ENCODE measurements at places on chromosomes 2 and 18. TPM values are rescaled to one million over a fixed set of nuclear protein-coding genes. Genes with fewer than 3 reads are reported as not detected.

Gene POTEJ
- not detected for total RNA-seq

Gene CPO
- total RNA-seq = not detected

Gene TMEM237
- total RNA-seq = 12.0 TPM

Gene RESP18
- total RNA-seq = not detected

Gene EVX2
- total RNA-seq = not detected

Gene FAM110C
- total RNA-seq = 0.90 TPM

- peaks cover 42% of the 10 kb centered on the region for H3K4me1 ChIP-seq
- no peaks in the 10 kb centered on the region for H3K27me3 ChIP-seq
- H3K36me3 ChIP-seq = peaks cover 6% of the 10 kb centered on the region
- DNase-seq = no peak
Observed at GRCh38 chr2:63880625-63881024, 38.9 kb downstream of the UGP2 start.

- H3K27me3 ChIP-seq = peaks cover 5% of the 10 kb centered on the region
- H3K27ac ChIP-seq = no peak overlapping the region
- no peaks in the 10 kb centered on the region for H3K36me3 ChIP-seq
- no peak for DNase-seq
- no peaks in the 10 kb centered on the region for H3K4me1 ChIP-seq
Observed at GRCh38 chr2:71291398-71291797, 40.2 kb upstream of the ZNF638 start.

- DNase-seq = no peak
- no peaks in the 10 kb centered on the region for H3K36me3 ChIP-seq
- H3K27ac ChIP-seq = no peak overlapping the region
- H3K4me1 ChIP-seq = peaks cover 5% of the 10 kb centered on the region
- H3K27me3 ChIP-seq = no peaks in the 10 kb centered on the region
- no peak overlapping the region for H3K4me3 ChIP-seq
Observed at GRCh38 chr2:26008851-26009566, 24.9 kb upstream of the RAB10 start.

GRCh38 chr2:39359453-39360038 lies 77.5 kb downstream of the MAP4K3 start:
- peaks cover 21% of the 10 kb centered on the region for H3K36me3 ChIP-seq
- no peaks in the 10 kb centered on the region for H3K4me1 ChIP-seq
- H3K4me3 ChIP-seq = no peak overlapping the region
- no peak overlapping the region for H3K27ac ChIP-seq
- DNase-seq = no peak

- H3K27ac ChIP-seq = no peak overlapping the region
- H3K4me3 ChIP-seq = no peak overlapping the region
- DNase-seq = no peak
- H3K36me3 ChIP-seq = no peaks in the 10 kb centered on the region
- no peaks in the 10 kb centered on the region for H3K4me1 ChIP-seq
Observed at GRCh38 chr2:213726101-213726500, 441.8 kb downstream of the SPAG16 start.

DNA sequence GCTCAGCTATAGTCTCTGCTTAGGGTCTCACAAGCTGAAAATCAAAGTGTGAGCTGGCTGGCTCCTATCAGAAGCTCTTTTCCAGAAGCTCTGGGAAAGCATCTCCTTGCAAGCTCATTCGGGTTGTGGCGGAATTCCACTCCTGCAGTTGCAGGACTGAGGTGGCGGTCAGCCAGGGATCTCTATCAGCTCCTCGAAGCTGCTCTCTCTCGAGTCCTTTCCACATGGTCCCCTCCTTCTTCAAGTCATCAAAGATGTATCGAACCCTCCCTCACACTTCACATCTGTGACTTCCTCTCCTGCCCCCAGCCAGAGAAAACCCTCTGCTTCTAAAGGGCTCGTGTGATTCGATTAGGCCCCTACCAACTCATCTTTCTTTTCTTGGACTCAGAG lies 141.7 kb downstream of the ZFP36L2 start:
- no peaks in the 10 kb centered on the region for H3K36me3 ChIP-seq
- H3K4me3 ChIP-seq = no peak overlapping the region
- peaks cover 12% of the 10 kb centered on the region for H3K4me1 ChIP-seq
- DNase-seq = no peak
- no peaks in the 10 kb centered on the region for H3K27me3 ChIP-seq
- H3K27ac ChIP-seq = no peak overlapping the region

DNA sequence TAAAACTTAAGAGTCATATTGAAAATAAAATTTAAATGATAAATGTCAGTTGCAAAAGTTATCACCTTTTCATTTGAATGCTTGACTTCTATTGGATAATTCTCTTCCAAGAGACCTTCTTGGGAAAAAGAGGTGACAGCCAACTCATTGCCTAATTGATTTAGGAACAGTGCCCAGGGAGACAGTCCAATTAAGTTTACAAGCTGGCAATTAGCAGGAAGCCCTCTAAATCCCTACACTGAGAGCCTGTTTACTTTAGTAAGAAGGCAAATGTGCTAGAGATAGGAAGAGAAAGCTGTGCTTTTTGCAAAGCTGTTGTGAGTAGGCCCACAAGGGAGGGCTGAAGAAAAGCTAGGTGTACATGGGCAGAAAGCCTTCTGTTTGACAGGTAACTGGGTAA lies 189.1 kb downstream of the WDPCP start:
- no peaks in the 10 kb centered on the region for H3K4me1 ChIP-seq
- peaks cover 16% of the 10 kb centered on the region for H3K36me3 ChIP-seq
- H3K27ac ChIP-seq = no peak overlapping the region
- H3K4me3 ChIP-seq = no peak overlapping the region

DNA sequence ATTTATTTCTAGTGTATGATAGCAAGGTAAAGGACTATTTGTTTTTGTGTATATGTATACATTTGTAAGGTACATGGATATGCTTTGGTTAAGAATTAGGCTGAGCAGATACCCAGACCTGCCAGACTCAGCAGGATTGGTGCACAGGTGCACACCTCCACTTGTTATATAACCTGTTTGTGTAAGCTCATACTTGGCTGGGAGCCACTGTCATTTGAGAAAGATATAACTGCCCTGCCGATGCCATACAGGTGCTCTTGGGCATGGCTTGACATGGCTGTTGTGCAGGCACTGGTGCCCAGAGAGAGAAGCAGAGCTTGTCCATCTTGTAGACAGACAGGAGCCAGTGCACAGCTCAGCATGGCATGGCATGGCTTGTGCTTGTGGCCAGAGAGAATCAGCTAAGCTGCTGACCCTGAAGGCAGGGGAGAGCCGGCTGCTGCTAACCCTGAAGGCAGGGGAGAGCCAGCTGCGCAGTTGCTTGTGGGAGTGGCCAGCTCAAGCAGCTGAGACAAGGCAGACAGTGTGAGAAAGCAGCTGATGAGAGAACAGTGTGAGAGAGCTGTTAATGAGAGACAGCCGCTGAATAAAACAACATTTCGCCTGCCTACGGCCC lies 136.5 kb downstream of the RNF144A start:
- peaks cover 6% of the 10 kb centered on the region for H3K36me3 ChIP-seq
- DNase-seq = no peak
- no peak overlapping the region for H3K4me3 ChIP-seq
- H3K27me3 ChIP-seq = no peaks in the 10 kb centered on the region

DNA sequence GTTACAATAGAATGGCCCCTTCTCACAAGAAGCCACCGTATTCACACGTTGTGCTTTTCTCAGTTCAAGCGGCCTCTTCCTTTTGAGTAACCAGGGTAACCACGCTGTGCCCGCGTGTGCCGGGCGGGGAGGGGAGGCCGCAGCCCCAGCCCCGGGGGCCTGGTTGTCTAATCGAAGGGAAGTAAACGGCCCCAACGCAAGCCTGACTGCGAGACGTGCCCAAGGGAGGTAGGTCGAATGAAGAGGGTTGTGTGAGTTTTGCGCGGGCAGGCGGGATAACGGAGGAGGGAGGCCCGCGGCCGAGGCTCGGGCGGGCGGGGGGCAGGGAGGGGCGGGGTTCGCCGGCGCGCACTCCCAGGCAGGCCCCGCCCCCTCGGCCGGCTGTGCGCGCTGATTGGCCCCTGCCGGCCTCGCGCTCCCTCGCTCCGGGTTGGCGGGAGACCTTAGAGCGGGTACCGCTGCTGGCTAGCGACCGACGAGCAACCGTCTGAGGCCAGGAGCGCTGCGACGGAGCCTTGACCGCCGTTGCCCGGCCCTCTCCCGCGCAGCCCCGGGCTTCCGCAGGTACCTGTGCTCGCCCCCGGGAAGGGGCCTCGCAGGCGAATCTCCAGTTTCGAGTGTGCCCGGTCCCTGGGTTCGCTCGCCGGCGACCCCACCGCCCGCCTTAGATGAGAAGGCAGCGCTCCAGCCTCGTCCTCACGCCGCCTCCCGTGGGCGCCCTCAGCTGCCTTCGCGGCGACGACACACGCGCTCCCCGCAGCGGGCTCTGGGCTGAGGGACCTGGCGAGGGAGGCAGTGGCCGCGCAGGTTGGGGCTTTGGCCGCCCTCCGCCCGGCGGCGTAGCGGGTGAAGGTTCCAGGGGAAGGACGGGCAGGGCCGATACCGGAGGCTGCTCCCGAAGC lies at the start of gene SPDYA:
TSS of gene SPDYA (plus strand) at position 451 of the 902 bp plus-strand sequence. CDS start 5,181 bp downstream, outside the sequence.
- H3K27ac ChIP-seq = peak within 1 kb of the TSS; percentile 78
- peak within 1 kb of the TSS; percentile 76 for H3K4me3 ChIP-seq
- H3K36me3 ChIP-seq = peaks cover 5% of the 10 kb centered on the region
- H3K4me1 ChIP-seq = peaks cover 19% of the 10 kb centered on the region
- peak; percentile 90 for DNase-seq
- no peaks in the 10 kb centered on the region for H3K27me3 ChIP-seq

GRCh38 chr2:124970030-124970429 lies 944.9 kb downstream of the CNTNAP5 start:
- H3K36me3 ChIP-seq = no peaks in the 10 kb centered on the region
- no peaks in the 10 kb centered on the region for H3K27me3 ChIP-seq
- no peak for DNase-seq
- H3K27ac ChIP-seq = no peak overlapping the region

DNA sequence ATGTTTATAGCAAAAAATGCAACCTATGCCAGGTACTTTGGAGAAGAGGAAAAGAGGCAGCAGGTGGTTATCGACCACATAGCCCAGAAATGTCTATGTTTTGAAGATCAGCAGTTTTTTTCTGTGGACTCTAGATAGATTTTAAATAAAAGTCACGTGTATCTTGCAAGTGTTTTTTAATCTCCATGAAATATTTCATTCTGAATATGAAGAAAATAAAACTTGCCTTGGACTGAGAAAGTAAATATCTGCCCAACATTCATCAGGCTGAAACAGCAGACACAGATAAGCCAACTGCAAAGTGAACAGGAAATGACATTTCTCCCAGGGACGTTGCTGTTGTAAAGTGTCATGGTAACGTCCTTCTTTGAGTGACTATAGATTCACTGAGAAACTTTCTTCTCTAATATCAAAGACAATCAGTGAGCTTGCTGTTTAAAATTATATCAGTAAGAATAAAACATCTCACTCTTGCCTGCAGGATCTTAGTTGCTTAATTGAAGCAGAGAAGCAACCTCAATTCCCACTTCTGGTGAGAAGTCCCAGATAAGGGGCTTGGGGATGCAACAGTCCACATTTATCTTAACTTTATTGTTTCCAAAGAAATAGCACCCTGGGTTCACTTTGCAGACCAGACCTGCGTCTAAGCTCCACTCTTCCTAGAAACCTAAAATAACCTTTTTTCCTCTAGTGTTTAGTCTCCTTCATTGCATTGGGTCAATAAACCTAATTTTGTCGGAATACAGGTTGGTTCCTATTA lies 6.3 kb downstream of the MYOM1 start:
- H3K4me3 ChIP-seq = no peak overlapping the region
- no peaks in the 10 kb centered on the region for H3K27me3 ChIP-seq
- no peak overlapping the region for H3K27ac ChIP-seq
- DNase-seq = no peak
- no peaks in the 10 kb centered on the region for H3K36me3 ChIP-seq

DNA sequence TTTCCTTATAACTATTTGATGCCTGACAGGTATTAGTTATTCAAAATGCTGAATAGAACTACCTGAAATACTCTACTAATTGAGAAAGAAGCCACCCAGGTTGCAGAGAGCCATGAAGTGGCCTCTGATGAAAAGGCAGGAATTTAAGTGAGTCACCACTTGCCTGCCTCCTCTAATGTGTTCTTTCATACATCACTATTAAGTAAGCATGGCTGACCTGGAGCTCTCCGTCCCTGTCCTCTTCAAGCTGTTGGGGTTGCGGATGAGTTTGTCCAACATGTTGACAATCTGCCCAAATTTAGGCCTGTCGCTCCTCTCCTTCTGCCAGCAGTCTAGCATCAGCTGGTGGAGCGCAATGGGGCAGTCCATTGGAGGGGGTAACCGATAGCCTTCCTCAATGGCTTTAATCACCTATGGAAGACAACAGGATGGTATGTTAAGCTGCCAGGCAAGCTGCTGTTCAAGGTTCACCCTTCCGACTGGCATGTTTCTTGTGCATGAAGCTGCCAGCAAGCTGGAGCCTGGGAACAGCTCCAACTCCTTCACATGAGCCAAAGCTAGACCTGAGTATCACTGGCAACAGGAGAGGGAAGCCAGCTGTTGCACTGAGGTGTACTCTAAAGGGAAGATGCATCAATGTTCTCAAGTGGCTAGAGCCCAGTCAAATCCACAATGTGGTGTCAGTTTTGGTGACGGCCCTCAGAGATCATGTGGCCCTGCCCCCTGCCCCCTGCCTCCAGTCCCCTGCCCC lies 142.2 kb downstream of the EPHA4 start:
- no peak overlapping the region for H3K4me3 ChIP-seq
- DNase-seq = no peak
- no peaks in the 10 kb centered on the region for H3K36me3 ChIP-seq
- no peak overlapping the region for H3K27ac ChIP-seq
- no peaks in the 10 kb centered on the region for H3K27me3 ChIP-seq

- no peaks in the 10 kb centered on the region for H3K4me1 ChIP-seq
- no peaks in the 10 kb centered on the region for H3K36me3 ChIP-seq
- H3K27me3 ChIP-seq = peaks cover 9% of the 10 kb centered on the region
Observed at GRCh38 chr2:225400060-225400511, 576 bp downstream of the NYAP2 start.

DNA sequence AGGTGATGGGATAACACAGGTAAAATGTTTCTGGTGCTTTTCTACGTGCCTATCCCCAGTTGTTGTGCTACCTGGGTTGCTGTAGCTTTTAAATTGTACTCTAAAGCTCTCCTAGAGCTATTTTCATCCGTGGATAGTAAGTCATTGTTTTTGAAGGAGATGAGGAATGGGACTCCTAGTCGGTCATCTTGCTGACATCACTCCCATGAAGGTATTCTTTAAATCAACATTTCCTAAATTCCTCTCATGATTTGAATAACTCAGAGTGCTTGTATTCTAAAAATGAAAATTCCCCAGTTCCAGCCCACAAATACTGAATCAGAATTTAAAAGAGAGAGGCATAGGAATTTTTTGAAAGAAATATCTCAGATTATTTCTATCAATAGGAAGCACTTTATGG lies 44.3 kb downstream of the CCDC148 start:
- DNase-seq = no peak
- H3K36me3 ChIP-seq = peaks cover 16% of the 10 kb centered on the region
- H3K27me3 ChIP-seq = peaks cover 10% of the 10 kb centered on the region
- H3K27ac ChIP-seq = no peak overlapping the region

Data from natural killer cell treated with Interleukin-12 subunit alpha and Interleukin-12 subunit beta and Interleukin-15 and Interleukin-18, amount 100 ng/mL, for 72 hours (primary cell).